Stimulated activated CD8-positive, alpha-beta memory T cell treated with anti-CD3 and anti-CD28 coated beads, Interleukin-2, amount 100 ng/mL, for 1 hour (primary cell): ENCODE measurements at places on chromosomes 2 and 18.

DNA sequence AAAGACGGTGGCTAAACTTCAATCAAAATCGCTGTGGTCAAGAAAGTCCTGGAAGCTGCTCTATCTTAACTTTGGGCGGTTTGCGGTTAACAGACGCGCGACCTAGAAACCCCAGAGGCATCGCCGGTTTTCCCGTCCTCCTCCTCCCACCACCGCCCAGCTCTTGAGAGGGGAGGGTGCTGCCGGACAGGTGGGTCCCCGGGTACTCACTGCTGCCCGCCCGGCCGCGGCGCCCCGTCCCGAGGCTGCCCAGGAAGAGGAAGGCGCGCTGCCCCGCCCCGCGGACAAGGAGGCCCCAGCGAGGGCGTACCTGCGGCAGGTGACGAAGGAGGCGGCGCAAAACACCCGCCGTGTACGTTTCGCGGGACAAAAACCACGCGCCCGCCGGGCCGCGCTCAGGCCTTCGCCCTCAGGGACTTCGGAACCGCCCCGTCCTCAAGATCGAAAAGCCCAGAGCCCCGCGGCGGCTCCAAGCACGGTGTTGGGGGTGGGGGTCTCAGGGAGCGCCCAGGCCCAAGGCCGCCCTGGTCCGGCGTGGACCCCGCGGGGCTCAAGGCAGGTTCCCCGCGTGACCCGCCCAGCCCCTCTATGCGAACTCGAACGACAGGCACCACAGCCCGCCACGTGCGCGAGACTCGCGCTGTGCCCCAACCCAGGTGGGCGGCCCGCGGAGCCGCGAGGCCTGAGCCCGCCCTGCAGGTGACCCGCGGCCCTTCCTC, at the start of gene SH3YL1:
SH3YL1 (minus strand) TSS at position 259 of the 719 bp plus-strand sequence; CDS start at position 211, 48 bp downstream.
- peak; percentile 13 for DNase-seq

DNA sequence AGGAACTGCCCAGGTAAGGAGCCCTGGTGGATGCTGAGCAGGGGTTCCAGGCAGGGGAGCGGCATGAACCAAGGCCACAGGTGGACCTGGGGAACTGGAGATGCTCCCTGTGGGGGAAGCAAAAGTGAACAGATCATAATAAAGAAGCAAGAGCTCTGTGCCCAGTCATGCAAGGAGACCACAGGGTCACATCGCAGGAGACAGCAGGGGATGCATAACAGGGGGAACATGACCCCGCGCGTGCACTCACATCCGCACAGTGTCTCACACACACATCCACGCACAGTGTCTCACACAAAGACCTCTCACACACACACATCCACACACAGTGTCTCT, 473.3 kb upstream of the HS6ST1 start:
- DNase-seq: no peak

DNA sequence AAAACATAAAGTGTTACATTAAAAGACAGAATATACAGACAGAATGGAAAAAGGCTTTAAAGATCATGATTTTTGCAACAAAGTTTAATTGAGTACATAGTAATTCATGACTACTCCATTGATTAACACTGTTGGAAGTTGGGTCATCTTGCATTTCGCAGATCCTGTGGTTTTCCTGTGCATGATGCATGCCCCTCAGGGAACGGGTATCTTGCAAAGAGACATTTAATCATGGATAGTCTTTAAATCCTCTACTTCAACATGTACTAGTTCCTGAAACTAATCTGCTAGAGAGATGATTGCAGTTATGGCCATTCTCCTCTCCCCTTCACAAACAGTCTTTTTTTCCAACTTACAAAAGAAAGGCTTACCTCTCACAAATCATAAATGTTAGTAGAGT, 155.6 kb upstream of the DSEL start:
- no peak for DNase-seq

DNA sequence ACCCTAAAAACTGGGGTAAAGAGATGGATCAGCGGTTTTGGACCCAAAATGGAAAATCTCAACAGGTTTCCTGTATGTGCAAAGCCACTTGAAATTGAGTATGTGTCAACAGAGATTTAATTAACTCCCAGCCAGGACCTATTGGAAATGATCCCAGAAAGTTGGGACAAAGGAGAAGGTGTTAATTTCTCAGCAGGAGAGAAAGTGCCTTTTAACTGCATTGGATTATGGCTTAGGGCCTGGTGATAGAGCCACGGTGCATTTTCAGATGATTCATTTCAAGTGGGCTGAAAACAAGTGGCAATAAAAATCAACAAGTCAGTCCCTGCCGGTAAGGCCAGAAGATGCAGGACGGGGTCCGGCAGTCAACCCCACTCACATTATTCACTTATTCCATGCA, 80.2 kb upstream of the BCL11A start:
- no peak for DNase-seq

DNA sequence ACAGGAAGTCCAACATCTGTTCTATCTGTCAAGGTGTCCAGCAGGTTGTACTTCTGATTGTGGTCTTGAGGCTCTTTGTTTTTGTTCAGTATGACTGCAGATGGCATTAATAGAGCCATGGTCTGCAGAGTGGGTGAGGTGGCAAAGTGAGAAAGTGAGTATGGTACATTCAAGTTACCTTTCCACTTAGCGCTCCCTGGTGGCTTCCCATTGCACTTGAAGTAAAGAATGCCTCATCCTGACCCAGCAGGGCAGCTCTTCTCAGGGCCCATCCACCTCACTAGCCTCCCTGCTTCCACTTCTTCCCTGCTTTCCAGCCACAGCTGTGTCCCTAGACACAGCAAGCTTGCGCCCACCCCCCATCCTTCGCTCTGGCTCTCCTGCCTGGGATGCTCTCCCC, 148.0 kb upstream of the ALPP start:
- no peak for DNase-seq

GRCh38 chr2:217756375-217757107, 246.3 kb downstream of the TNS1 start:
- peak; percentile 34 for DNase-seq

GRCh38 chr2:236584521-236585384, 15.1 kb downstream of the ACKR3 start:
- no peak for DNase-seq

DNA sequence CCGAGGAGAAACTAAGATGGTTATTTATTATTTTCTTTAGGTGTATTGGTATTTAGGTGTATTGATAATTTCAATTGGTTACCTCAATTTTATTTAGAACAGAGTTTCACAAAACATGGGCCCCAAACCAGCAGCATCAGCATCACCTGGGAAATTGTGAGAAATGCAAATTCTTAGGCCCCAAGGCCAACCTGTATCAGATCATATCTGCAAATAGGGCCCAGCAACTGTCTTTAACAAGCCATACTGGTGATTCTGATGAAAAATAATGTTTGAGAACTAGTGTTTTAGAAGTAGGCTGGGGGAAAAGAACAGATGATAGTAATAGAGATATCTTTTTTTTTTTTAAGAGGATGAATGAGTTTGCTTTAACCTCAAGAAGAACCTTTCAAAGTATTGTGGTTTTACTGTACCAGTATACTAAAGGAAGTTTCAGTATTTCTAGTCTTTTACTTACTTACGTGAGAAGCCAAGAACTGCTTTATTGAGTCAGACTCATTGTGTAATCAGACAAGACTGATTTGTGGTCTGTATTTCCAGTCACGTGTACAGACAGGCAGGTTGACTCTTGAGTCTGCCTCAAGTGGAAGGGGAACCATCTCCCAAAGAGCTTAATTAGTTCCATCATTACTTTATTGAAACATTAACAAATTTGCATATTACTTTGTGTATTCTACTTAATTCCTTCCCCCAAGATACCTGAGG, 60.4 kb upstream of the GAREM1 start:
- no peak for DNase-seq

- DNase-seq: no peak
Measured at GRCh38 chr18:6210349-6211173, 204.2 kb downstream of the L3MBTL4 start.

DNA sequence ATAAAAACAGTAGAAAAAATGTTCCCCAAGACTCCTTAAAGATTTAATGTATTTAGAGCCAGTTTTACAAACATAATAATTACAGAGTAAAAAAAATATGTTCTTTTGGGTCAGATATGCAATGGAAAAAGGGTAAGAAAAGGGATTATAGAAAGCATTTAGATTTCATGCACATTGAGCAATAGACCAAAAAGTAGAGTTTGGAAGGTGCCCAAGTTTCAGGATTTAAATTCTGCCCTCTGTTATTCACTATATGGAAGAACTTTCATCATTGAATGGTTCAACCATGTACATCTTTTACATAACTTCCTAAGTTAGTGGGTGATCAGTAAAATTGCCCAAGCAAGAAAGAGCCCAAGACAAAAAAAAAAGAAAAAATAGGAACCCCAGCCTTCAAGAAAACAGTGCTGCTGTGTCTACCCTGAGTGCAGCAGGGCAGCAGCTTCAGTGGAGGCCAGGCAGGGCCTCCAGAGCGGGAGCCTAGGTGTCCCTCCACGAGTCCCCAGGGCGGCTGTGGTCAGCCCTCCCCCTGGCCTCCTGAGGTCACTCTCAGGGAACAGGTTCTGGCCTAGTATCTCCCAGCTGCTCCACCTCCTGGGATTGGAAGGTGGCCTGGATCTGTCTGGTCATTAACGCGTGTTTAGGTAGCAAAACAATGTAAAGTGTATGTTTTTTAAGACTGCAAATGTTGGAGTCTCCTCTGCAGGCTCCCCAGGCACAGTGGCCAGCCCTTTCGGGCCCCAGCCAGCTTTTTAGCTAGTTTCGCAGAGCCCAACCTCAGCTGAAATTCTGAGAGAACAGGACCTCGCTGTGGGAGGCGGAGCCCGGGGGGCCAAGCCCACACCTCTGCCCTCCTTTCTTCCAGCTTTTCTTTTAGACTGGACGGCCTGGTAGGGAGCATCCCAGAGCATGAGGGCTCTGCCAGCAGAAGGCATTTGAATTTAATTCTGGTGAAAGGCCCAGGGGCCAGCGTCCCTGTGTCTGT, 77.3 kb downstream of the TEX51 start:
- no peak for DNase-seq

DNA sequence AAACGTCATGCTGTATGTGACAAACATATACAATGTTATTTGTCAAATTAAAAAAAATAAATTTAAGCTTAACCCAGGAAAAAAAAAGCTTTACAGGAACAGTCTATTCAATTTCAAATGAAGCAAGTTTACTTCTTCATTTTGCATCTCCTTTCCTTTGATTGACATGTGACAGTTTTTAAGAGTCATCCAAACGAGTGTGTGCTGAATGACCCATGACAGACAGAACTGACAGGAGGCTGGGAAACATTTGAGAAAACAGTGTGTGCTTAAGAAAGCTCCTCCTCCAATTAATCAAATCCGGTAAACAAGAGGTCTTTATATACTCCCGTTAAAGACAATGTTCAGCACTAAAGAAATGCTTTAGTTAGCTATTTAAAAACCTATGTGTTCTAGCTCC, 177.7 kb downstream of the SRBD1 start:
- no peak for DNase-seq

- no peak for DNase-seq
Measured at GRCh38 chr2:105954891-105955290, 210.2 kb downstream of the NCK2 start.
